M059J (cell line): ENCODE measurements at places on chromosomes 12 and 14. TPM values are rescaled to one million over a fixed set of nuclear protein-coding genes. Genes with fewer than 3 reads are reported as not detected.
A peak's percentile ranks its signal among the peaks of the same experiment; 100 is the strongest.

DNA sequence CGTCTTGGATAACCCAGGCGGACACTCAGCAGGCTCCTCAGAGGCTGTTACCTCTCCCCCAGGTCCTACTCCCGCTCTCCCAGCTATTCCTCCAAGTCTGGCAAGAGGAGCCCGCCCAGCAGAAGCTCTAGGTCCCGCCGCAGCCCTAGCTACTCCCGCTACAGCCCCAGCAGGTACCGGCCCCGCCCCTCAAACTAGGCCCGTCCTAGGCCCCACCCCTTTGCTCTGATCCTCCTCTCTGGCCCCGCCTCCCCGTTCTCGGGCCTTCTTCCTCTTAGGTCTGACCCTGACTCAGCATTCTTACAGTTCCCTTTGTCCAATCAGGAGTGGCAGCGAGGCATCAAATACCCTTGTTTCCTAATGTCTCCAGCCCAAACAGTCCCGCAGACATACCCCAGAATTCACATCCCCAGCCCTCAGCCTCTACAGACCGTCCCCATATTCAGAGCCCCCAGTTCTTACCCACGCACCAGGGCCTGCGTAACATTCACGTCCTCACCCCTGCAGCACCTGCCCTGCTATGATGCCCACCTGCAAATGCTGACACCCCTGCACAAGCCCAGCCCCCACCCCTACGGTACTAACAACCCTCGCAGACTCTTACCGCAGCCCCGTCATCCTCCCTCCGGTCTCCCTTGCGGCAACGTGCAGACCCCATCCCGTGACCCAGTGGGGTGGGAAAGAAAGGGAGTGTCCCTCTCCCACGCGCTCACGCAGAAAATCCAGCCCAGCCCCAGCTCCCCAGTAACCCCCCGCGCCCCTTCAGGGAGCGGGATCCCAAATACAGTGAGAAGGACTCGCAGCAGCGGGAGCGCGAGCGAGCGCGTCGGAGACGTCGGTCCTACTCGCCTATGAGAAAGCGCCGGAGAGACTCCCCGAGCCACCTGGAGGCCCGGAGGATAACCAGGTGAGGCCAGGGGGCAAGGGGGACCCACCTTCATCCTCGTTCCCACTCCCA lies 25.0 kb upstream of the HSPB8 start:
- peak; percentile 33 for DNase-seq

DNA sequence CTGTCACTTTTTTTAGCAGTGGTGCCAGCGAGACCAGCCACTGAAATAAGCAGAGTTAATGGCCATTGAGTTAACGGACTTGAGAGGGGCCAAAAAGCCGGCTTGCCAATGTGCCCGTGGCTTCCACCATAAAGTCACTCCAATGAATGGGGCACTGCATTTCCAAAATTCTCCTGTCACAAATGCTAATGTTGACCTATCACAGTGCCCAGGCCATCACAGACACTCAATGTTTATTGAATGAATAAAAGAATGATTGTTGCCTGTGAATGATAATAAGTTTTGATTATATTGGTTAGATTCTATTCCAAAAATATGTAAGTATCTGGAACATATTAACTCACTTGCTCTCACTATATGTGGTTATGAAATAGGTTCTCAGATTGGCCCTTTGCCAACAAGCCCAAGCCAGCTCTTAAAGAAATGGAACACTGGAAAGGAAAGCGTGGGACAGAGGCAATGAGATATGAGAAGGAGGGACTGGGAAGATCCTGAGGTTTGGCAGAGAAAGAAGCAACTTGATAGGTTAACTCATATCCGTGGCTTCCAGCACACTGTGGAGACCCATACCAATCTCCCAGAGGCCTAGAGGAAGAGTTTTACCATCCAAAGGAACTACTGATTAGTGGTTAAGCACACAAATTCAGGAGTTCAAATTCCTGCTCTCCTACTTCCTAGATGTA lies 108.7 kb downstream of the BTG1 start:
- DNase-seq: no peak

DNA sequence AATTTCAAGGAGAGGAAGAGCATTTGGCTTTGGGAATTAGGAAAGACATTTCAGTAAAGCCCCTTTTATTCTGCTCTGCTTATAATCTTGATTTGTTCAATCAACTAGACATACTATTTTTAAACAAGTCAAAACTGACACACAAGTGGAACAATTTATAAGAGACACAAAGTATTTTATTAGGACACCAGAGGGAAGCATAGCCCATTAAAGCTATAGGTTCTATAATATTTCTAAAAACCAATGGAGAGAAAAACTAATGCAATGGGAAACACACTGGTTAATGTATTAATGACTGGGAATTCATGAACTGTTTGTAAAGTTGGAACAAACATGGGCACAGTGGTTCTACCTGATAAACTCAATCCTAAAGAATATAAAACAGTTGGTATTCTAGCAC lies 15.3 kb upstream of the CERS5 start:
- DNase-seq: no peak

DNA sequence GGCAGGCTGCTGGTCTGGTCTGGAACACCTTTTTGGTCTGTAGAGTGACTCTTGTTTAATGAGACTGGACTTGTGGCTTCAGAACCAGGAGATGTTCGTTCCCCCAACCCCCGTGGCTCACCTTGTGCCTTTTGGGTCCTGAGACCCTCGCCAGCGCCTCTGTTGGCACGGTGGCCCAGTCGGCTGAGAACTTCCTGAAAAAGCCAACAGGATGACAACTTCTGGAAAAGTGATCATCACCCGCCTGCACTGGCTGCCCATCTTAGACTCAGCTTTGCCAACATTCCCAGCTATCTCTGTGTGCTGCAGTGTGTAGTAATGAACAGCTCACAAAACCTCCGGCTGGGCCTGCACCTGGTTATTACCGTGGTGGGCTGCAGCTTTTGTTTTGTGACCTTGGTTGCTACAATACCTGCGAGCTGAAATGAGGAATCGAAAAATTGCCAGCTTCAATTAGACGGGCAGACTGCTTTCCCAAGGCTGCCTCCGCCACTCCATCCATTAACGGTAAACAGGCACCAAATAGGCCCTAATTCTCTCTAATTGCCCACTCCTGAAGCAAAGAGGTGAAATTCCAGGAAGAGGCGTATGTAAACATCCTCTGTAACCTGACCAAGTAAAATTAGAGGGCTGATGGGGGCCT lies 16.0 kb downstream of the MEG3 start:
- DNase-seq: no peak

DNA sequence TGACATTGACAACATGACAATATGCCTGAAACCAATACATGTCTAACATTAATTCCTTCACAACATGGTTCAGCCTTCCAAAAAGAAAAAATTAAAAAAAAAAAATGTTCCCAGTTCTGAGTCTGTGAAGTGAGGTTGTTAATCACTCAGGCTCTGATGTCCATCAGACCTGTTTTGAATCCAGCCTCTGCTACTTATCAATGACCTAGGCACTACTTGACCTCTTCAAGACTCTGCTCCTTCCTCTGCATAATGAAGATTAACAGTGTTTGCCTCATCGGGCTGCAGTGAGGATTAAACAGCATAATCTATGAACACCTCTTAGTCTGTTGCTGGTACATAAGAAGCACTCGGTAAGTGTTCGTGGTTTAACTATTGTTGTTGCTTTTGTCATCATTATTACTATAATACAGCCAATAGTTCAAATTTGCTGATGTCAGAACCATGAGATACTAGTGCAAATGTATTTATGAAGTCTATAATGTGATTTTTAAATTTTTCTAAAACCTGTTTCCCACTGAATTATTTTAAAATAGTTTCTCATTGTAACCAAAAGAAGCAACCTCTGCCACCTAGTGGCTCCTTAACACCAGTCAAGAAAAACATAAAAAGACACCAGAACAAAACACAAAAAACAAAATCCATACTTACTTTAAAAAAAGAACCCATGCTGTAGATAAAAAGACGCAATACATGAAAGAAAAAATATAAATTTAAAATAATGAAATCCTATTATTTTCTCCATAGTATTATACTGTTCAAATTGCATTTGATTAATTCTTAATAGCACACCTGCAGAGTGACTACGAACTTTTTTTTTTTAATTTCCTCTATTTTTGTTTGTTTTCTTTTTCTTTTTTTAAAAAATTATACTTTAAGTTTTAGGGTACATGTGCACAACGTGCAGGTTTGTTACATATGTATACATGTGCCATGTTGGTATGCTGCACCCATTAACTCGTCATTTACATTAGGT lies 20.3 kb upstream of the TMX1 start:
- peak; percentile 44 for DNase-seq

- DNase-seq: no peak
Measured at GRCh38 chr14:51460011-51460410, 191.7 kb upstream of the FRMD6 start.

DNA sequence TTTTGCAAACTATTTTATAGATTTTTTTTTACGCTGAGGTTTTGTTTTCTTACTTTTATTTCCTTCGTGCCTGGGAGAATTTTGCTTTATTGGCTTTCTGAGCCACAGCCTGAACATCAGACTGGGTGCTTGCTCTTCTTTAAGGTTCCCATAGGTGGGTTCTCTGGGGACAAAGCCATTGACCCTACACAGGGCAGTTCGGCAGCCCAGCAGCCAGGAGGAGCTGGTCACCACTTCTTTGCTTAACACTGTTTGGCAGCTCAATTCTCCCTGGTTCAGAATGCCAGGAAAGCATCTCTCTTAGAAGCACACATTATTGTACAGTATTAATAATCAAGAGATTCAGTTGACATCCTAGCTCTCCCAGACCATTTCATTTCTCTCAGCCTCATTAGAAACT lies 140.8 kb upstream of the NEDD1 start:
- DNase-seq: no peak

DNA sequence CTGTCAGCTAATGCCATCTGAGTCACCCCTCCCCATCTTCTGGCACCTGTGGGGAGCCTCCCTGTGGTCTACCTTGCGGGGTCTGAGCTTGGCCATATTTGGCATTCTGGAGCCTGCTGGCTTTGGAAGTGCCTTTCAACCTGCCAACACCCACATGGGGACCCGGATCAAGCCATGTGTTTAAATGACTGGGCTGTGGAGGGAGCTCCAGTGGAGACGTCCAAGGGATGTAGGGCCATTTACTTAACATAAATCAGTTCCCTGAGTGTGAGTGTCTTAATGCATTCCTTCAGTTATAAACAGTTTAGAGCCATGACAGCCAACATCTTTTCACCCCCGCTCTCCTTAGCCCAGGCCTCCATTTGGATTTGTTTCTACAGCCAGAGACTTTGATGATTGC lies 22.0 kb downstream of the CACNA1C start:
- DNase-seq: peak; percentile 6

GRCh38 chr12:78457938-78458337 lies 406.6 kb upstream of the SYT1 start:
- peak; percentile 54 for DNase-seq

- no peak for DNase-seq
Measured at GRCh38 chr12:8553088-8553627, 12.5 kb upstream of the CLEC4E start.

DNA sequence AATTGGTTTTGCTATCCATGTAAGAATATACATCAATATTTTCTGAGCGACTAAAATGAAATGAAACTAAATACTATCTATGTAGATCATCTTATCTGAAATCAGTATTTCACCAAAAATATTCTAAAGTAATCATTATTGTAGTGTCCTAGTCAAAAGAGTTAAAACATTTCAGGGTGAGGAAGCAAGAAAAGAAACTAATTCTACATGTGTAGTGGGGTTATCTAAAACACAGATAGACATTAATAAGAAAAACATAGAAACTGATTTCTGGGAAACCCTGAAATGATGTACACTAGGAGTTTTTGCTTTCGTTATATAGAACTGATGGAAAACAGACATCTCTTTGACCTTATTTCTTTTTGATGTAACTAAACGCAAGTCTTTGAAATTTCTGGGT lies 257.9 kb downstream of the SSPN start:
- DNase-seq: no peak

DNA sequence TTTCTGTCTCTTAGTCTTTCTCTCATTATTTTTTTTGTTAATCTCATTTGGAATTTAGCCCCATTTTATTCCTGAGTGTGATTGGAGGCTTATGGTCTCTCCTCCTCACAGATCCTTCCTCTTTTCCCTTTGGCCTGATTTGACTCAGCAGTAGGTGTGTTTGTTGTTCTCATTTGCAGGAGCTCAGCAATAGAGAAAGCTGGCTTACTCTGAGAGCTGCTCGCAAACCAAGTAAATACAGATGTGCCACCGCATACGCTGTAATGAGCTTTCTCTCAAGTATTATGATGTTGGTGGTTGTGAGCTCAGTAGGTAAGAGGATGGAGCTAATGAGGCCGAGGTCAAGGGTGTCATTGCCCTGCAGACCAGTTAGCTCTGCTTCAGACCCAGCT lies 206.5 kb downstream of the ETV6 start:
- no peak for DNase-seq

GRCh38 chr14:69637503-69638031 lies 26.2 kb downstream of the SUSD6 start:
- DNase-seq: no peak

DNA sequence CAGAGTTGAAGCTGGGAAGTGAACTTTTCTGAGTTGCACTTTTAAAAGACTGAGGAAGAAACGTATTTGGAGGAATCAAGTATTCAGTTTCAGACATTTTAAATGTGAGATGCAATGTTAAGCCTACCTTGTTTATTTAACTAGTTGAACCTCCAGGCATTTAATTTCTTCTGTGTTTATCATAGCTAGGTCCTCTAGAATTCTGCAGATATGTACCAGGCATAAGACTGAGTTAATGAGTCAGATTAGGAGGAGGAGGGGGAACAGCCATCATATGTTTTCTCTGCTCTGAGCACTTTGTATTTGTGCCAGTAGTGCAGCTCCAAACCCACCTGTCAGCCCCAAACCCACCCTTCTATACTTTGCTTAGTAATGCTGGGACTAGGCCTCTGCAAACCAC lies 16.4 kb upstream of the SAMD4A start:
- peak; percentile 17 for DNase-seq

DNA sequence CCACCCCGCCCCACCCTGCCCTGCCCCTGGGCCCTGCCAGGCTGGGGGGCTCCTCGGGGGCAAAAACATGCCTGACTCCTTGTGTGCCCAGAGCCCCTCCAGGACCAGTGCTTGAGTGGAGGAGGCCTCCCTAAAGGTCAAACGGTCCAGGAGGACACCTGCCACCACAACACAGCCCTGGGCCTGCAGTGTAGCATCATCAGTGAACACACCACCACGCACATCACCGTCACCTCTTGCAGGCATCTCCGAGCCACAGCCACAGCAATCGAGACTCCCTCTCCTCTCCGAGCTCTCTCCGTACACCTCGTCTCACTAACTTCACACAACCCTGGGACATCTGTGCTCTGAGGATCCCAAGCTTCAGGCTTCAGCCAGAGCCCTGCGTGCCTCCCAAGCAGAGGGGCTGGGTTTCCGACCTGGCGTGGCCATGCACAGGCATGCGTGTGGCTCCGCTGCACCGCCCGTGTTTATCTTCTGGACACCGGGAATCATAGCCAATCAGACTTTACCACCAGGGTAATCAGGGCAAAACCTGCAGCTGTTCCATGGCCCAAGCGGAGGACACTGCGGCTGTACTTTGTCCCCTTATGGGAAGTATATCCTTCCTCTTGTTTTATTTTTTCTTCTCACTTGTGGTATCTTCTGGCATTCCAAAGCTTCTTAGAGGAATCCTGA lies 6.2 kb upstream of the DIO3 start:
- no peak for DNase-seq

METAP2 gene
- total RNA-seq: 76.9 and 80.2 TPM in 2 replicates

RNASE1 gene
- 1.4 and 1.6 TPM in 2 replicates for total RNA-seq

HOXC6 gene
- total RNA-seq: 2.5 and 5.2 TPM in 2 replicates

PPP1R36 gene
- 0.10 and 0.89 TPM in 2 replicates for total RNA-seq

IQSEC3 gene
- not detected in 2 replicates for total RNA-seq

IL26 gene
- total RNA-seq: not detected in 2 replicates

HOXC9 gene
- total RNA-seq: 4.9 and 5.7 TPM in 2 replicates

SLCO1B1 gene
- 0.12 and 0.27 TPM in 2 replicates for total RNA-seq

POLE2 gene
- total RNA-seq: 17.4 and 27.8 TPM in 2 replicates

MIP gene
- 0.15 TPM in 1 of 2 replicates, not detected in the other for total RNA-seq

PLBD1 gene
- 1.4 and 1.5 TPM in 2 replicates for total RNA-seq

GLI1 gene
- 1.5 TPM in 1 of 2 replicates, not detected in the other for total RNA-seq

SDR9C7 gene
- total RNA-seq: not detected in 2 replicates
